ENCODE measurements at places on chromosomes 2 and 18.

GRCh38 chr2:121182520-121182919 is 102.5 kb downstream of the TFCP2L1 start:
- DNase-seq: no peak

- DNase-seq: no peak
Observed at GRCh38 chr2:70779911-70780545, 10.4 kb downstream of the FIGLA start.

DNA sequence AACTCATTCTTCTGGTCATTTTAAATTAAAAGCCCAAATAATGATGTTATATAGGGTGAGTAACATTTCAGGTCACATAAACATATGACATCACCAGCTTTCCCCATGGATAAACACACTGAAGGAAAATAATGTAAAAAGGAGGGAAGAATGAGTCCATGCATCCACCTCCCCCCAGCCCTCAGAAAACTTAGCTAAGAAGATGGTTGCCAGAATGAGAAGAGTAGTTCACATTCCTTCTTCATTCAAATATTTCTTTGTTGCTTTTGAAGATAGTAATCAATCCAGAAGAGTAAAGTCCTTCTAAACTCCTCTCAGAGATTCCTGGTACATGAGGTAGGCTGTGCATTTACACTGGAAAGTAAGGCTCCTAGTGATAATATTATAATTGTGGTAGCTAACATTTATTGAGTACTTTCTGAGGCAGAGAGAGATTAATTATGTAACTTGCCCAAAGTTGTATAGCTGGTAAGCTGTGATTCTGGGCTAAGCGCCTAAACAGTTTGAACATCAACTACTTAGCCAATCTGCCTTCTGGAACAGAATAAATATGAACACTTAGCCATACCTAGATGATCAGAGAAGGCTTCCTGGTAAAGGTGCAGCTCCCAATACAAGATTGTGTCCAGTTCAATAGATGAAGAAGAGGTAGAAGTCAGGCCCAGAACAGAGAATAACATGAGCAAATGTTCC is 256.7 kb upstream of the FN1 start:
- no peak for DNase-seq

DNA sequence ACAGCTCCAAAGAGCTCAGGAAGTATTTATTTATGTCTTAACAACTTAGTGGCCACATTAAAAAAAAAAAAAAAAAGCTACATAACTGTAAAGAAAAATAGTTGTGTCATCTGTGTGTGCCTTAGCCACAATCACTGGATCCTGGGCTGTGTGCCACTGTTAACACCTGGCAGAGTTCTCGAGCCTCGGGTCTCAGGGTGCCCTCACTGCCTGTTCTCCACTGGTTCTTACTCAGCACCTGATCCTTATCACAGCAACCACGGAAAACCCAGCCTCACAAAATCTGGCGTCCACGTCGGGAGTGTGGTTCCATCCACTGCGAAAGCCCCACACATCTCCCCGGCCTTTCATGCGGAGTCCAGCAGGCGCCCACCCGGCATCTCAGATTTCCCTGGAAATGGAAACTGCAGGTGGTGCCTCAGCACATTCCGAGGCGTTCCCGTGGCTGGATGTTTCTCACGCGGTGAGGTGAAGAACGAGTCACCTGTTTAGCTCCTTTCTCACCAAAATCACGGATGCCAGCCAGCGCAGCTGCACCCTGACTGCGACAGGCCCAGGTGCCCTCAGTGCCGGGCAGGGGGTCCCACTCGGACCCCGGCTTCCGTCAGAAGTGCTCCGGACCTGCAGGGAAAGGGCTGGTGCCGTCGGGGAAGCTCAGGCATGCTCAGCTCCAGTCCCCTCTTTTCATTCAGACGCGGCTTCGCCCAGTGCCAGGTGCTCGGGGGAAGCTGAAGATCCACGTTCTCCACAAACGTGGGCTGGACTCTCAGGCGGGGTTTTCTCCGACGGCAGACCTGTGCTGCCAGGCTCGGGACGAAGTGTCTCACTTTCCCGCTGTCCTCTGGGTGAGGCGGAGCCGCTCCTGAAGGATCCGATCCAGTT is 198.7 kb upstream of the SALL3 start:
- DNase-seq: no peak

- no peak for DNase-seq
Observed at GRCh38 chr2:176415174-176415895, 146.1 kb downstream of the MTX2 start.
